ENCODE measurements at places on chromosomes 7 and 10.

DNA sequence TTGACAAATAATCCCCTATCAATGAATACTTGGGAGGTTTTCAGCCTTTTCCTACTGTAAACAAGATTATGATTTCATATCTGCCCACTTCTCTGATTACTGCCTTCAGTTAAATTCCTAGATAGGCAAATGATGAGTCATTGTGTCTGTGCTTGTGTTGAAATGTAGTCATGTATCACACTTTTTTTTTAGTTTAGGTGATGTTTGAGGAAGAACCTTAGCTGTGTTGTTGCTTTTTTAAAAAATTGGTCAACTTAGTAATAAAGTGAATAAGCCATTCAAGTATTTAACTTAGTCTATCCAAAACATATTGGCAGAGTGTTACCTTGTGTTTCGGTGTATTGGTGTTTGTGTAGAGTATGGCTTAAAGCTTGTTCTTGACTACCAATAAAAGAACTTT is 60.0 kb downstream of the WAC start:
- DNase-seq, result no peak

GRCh38 chr10:85671530-85671929 is 695.1 kb downstream of the GRID1 start:
- DNase-seq, result no peak

DNA sequence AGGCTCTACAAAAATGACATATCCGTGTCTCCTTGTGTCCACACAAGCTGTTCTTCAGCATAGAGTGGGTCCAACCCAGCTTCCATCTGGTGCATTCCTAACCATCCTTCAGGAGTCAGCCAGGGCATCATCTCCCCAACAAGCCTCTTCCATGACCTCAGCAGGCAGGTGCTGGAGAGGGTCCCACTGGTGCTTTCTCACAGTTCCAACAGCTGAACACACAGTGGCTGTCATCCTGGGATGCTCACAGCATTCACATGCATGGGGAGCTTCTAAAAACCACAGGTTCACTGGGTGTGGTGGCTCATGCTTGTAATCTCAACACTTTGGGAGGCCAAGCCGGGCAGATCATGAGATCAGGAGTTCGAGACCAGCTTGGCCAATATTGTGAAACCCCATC is 6.4 kb upstream of the CYP3A4 start:
- DNase-seq, result no peak

DNA sequence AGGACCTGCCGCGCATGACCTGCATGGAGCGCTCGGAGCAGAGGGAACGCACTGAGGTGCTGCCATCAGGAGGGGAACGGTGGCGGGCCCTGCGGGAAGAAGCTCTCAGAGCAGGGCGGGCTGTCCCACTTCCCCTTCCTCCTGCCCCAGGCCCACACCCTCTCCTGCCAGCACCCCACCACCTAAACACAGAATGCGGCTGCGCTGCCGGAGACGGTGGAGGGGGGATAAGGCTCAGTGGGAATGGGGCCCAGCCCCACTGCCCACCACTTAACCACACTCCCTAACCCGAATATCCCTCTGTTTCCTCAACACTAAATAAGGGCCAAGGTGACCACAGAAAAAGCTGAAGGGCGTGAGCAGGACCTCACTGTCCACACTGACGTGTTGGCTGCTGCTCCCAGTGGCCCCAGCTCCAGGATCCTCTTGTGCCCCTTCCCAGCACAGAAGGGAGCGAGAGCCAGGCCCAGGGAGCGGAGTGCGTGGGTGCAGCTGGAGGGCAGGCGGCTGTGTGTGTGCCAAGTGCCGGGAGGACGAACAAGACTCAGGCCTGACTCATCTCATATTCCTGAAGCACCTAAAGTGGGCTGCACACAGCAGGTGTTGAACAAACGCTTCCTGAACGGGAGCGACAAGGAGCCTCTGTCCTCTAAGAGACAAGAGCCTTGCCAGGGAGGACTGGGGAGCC is 116.8 kb downstream of the MAD1L1 start:
- no peak for DNase-seq

GRCh38 chr7:78103475-78103874 is 304.9 kb downstream of the PHTF2 start:
- no peak for DNase-seq

GRCh38 chr10:113534423-113534822 is 18.4 kb upstream of the HABP2 start:
- DNase-seq, result no peak

- DNase-seq, result peak; percentile 79
Observed at GRCh38 chr7:29194594-29195427, at the start of gene CHN2. Gene CHN2, plus strand, starts transcription at chr7:29194775.

GRCh38 chr7:101602484-101603241 is 26.4 kb downstream of the MYL10 start:
- peak; percentile 87 for DNase-seq

DNA sequence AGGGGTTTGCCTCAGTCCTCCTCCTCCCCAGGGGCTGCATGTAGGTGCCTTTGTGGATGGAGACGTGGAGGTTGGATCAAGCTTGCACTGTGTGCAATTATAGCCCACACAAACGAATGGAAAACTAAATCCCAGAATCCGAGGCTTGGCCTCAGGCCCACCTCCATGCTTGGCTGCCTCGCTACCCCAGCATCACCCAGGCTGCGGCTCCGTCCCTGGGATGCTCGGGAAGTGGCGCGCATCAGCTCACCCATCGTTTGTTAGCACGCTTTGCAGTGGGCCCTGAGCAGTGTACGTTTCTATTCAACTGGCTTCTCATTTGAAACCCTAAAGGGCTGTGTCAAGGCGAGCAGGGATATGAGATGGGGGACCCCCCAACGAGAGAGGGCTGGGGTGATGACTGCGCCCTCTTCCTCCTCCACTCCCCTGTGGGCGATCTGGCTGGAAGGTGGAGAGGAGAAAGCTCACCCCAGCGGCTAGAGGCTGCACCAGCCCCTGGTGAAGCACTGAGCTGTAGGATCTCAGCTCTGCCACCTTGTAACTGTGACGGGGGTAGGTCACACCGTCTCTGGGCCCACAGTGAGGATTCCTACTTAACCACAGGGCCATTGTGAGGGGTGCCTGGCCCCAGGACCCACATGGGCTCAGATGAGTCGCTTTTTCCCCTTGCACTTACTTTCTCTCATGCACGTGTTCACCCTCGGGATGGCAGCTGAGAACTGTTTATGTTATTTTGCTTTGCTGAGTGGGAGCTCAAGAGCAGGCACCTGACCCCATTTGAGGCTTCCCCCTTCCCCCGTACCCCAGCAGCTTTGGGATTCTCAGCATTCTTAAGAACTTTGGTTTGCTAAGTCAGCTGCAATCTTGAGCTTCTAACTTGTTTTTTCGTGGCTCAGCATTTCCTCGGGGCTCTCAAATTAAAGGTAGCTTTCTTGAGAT is 12.7 kb upstream of the BTBD16 start:
- DNase-seq, result peak; percentile 54

DNA sequence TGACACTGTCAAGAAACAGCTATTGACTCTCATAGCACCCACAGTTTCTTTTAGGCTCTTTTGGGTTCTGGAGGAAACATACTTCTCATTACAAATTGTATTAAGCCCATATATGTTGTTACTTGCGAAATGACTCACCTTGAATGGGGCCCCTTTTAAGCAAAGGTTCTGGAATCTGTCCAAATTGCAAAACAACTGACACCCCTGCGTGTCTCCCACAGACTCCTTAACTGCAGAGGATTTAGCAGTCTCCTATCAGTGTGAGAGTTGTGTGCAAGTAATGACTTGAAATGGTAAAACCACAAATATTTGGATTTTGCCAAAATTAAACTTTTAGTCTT is 192.3 kb downstream of the DNAJC1 start:
- no peak for DNase-seq

GRCh38 chr10:128286141-128286761 is 160.0 kb upstream of the MKI67 start:
- no peak for DNase-seq

DNA sequence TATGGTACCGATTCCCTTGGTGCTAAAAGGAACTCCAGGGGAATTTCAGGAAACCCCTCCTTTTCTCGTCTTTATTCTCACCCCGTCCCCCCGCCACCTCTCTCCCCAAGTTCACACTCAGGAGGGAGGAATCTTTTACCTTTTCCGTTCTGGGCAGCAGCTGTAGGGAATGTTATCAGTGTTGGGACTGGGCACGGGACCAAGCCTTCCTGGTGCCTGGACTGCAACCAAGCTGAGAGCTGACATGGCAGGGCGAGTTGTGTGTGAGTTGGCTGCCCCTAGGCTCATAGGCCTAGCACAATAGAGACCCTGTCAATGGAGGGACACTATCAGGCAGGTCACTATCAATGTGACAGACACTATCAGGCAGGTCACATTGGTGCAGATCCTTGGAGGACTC is 121.4 kb downstream of the TCF7L2 start:
- no peak for DNase-seq

- DNase-seq, result no peak
Observed at GRCh38 chr7:35753761-35754603, 46.9 kb upstream of the SEPTIN7 start.

DNA sequence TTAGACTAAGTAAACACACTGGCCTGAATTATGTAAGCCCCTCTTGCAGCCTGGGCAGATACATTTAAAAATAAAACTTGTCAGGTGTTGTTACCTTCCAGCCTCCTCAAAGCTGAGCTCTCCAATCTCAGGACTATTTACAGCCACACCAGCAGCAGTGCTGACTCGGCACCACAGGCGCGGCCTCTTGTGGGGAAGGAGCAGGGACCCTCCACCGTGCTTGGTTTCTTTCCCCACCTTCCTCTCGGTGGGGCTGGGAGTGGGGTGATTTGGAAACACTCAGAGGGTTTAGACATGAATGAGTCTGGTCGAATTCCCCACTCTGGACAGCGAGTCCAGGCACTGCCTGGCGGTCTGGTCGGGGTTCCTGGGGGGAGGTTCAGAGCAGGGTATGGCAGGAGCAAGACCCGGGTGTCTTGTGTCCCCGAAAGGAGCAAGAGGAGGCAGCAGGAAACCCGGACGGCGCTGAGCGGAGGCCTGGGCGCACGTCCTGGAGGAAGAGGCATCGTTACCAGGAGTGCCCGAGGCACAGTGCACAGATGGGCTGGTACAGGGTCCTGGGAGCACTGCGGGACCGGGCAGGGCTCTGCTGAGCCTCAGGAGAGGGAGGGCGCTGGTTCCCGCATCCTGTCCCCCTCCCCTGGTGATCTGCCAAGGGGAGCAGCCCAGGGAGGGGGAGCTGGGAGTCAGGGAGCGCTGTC is 29.2 kb upstream of the CFAP46 start:
- no peak for DNase-seq

- no peak for DNase-seq
Observed at GRCh38 chr10:117547016-117547715, 4.6 kb downstream of the EMX2 start.

- no peak for DNase-seq
Observed at GRCh38 chr7:36928311-36928710, 204.0 kb upstream of the AOAH start.

GRCh38 chr10:101560298-101561067 is 27.6 kb downstream of the POLL start:
- no peak for DNase-seq

DNA sequence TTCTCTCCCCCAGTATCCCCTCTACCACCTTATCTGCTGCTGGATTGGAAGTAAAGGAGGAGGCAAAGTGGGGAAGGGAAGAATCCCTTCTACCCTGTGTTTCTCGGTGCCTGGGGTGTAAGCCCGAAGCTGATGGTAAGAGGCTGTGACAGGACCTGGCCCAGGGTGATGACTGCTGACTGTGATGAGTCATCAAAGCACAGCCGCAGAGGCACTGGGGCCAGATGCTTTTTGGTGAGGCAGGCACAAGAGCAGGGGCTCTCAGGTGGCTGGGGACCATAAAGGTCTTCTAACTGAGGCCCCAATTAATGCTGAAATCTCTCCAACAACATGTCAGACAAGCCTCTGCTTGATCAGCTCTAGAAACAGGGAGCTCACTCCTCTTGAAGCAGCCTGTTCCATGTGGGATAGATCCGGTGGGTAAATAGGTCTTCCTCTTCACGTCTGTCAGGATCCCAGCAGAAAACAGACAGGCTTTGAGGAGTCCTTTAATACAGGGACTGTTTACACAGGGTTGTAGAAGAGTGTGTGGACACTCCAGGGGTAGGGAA is 86.1 kb upstream of the PCBD1 start:
- peak; percentile 16 for DNase-seq

- no peak for DNase-seq
Observed at GRCh38 chr10:106309376-106309775, 855.1 kb downstream of the SORCS1 start.

DNA sequence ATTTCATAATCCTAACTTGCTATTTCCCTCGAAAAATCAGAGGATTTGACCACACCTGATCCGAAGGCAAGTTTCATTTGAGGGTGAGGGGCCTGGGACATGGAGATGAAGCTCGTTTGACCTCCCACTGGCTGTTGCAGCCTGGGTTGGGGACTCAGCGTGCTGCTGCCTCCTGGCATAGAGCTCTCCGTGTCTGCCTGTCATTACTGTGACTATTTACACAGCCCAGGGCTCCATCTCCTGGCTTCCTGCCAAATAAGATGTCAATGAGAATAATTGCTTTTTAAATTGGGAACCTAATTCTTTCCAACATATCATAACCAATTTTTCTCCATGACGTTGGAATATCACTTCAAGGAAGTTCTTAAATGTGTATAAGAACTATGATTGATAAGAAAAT is 139.3 kb upstream of the COBL start:
- peak; percentile 27 for DNase-seq

- DNase-seq, result no peak
Observed at GRCh38 chr7:42946627-42946950, 14.4 kb downstream of the MRPL32 start.

GRCh38 chr7:78983483-78983882 is 470.0 kb downstream of the MAGI2 start:
- no peak for DNase-seq

- no peak for DNase-seq
Observed at GRCh38 chr7:135159359-135160085, 11.0 kb downstream of the CYREN start.

GRCh38 chr10:122419016-122419415 is 35.4 kb upstream of the ARMS2 start:
- no peak for DNase-seq

- DNase-seq, result no peak
Observed at GRCh38 chr7:5041047-5041446, 4.6 kb upstream of the RBAK start.

GRCh38 chr7:140209866-140210609 is 33.3 kb upstream of the KDM7A start:
- DNase-seq, result peak; percentile 97

DNA sequence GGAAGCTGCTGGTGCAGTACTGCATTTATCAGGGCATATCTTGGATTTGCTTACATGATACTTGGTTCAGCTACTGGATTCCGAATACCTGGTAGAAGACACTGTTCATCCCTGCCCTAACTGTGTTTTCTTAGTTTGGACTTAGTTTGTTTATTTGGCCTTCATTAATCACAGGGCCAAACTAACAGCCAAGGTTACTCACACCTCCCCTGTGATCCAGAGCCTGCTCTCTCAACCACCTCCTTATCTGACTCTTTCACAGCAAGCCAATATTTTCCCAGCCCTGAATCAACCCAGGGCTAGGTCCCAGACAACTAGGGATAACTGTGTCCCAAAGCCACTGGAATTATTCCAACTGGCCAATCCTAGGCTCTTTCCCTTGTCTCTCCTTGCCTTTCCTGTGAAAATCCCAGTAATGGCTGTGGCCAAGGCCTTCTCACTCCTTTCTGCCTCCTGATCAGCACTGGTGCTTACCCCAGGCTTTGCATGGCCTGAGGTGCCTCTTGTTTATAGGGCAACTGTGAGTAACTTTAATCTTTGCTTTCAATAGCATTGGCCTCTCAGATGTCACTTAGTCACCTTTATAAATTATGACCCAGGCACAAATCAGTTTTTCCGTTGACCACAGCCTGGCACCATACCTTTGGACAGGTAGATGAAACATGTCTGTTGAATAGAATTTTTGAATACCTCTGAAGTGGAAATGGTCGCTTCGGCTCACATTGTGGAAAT is 9.3 kb upstream of the JCAD start:
- no peak for DNase-seq
